Activated CD8-positive, alpha-beta memory T cell treated with anti-CD3 and anti-CD28 coated beads for 24 hours (primary cell): ENCODE measurements at places on chromosomes 13 and 19.

GRCh38 chr13:42377640-42378382 is 105.9 kb downstream of the AKAP11 start:
- DNase-seq, result peak; percentile 73

DNA sequence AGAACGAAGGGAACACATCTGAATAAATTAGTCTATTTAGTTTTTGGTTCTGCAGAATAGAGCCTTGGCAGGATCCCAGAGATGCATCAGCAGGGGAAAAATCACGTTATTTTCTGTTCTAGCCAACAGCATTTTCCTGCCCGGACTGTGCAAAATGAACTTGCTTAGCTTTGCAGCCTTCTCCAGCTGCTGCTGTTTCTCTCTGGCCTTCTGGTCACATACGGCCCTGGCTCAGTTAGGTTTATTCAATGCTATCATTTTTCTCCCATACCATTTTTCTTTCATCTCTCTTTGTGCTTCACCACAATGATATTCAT is 110.4 kb upstream of the KL start:
- DNase-seq, result no peak

DNA sequence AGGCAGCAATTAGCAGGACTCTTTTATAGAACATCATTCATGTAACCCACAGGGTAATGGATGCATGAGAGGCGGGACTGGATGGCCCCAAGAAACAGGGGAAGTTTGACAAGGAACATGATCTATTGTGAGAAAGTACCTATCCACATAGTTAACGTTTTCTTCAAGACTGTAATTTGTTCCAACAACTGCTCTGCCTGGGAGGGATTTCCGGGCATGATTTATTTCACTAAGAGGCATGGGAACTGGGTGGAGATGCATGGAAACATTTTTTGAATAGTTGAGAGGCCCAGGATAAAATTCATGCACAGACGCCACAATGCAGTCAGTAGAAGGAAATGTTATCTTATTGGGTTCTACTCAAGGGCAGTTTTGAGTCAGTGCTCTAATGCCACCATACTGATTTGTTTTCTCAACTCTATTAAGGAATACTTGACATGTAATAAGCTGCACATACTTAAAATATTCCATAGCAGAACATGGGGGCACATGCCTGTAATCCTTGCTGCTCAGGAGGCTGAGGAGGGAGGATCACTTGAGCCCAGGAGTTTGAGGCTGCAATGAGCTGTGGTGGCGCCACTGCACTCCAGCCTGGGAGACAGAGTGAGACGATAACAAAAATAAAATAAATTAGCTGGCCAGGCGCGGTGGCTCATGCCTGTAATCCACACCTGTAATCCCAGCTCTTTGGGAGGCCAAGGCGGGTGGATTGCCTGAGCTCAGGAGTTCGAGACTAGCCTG is 9.9 kb upstream of the ATG4D start:
- DNase-seq, result no peak

DNA sequence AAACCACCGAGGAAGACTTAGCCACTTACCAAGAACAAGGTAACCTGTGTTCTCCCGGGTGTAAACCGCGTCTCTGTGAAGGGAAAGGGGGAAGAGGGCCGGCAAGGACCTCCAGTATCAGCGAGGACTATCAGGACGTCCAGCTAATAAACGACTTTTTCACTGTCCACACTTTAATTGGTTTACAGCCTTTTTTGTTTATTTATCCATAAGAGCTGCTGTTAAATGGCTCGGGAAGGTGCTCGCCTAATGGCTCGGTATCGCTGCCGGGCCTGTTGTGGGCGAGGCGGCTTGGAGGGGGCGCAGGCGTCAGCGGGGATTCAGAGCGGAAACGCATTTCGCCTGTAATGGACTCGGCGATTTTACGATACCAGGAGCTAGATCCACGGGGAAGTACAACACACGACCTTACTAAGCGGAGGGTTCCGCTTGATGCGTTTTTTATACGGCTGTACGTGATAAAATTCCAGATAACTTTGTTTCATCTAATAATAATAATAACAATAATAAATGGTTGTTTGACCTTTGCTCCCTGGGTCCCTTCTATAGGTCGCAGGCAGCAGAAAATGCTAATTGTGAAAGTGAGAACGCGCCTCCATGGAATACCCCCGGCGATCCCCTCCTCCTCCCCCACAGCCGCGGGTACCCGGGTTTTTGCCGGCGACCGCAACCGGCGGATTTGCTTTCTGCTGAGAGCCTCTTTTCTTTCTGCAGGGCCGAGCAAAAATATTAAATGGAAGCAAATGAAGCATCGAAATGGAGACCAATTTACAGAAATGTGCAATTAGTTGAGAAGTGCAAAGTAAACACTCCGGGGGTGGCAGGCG is 2.5 kb upstream of the PDX1 start:
- DNase-seq, result no peak

GRCh38 chr19:2758601-2759313 is 18.9 kb upstream of the SLC39A3 start:
- DNase-seq, result no peak

DNA sequence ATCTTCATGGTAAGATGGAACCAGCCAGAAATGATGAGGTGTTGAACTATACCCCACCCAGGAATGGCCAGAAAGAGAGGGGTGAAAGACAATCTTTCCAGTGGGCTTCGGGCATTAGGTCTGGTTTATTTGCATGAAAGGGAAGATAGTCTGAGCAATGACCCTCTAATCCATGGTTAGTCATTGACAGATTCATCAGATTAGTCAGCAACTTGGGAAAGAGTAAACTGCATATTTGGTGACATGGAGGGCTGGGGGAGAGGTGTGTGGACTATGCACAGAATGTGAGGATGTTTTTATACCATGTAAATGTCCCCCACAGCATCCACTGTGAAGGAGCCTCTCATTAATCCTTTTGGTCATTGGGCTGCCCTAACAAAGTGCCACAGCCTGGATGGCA is 30.1 kb upstream of the USP12 start:
- no peak for DNase-seq

DNA sequence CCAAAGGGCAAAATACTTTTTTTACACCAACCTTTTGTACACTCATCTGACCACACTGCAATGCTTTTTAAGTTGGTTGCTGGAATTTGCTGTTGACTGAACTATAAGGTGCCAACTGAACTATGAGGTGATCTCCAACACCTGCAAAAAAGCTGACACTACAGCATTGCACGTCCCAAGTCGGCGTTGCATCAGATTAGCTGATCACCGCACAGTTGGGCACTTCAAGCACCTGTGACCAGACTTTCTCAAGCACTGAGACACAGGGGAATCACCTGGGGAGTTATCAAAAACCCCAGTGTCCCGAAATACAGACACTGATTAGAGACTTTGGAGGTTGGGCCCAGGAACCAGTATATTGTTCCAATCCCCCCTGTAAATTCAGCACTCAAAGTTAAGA is 1.1 kb downstream of the NLRP11 start:
- no peak for DNase-seq

GRCh38 chr13:102693250-102693649 is 1.6 kb downstream of the METTL21C start:
- no peak for DNase-seq

GRCh38 chr19:1167687-1168571 is 6.1 kb downstream of the SBNO2 start:
- DNase-seq, result no peak

DNA sequence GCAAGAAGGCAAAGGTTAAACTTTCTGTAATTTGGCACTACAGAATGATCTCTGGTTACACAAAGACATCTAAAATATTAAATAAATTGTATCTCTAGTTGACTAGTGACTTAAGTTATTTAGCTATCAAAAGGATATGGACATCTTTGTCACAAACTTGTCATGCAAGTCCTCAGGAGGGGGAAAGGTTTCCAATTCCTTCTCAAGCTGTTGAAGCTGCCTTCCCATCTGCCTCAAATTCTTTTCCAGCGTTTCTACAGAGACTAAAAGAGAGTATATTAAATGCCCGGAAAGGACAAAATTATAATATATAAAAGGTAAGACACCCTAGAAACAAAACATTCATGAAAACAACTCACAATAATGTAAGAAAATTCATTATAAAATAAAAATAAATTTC is 324.5 kb downstream of the DIAPH3 start:
- DNase-seq, result no peak

GRCh38 chr13:62846302-62846701 is 1430.7 kb upstream of the PCDH20 start:
- DNase-seq, result no peak
